ENCODE measurements at places on chromosomes 1 and 21.

- DNase-seq = no peak
These were observed 50.3 kb upstream of the TARBP1 start for GRCh38 chr1:234529095-234529949.

GRCh38 chr1:36211841-36212240, 12.4 kb upstream of the THRAP3 start:
- no peak for DNase-seq

DNA sequence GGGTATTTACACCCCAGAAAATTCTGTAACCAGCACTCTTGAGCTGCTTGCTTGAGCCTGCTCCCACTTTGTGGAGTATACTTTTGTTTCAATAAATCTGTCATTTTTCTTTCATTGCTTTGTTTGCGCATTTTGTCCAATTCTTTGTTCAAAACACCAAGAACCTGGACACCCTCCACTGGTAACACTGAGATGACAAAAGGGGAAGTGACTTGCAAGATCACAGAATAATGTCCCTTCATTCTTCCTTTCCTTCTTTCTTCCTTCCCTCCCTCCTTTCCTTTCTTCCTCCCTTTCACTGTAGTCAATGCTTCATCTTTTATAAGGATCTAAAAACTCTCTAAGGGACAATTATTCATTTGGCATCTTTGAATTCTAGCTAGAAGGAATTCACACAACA, 134.5 kb upstream of the MAP1LC3C start:
- DNase-seq = no peak

DNA sequence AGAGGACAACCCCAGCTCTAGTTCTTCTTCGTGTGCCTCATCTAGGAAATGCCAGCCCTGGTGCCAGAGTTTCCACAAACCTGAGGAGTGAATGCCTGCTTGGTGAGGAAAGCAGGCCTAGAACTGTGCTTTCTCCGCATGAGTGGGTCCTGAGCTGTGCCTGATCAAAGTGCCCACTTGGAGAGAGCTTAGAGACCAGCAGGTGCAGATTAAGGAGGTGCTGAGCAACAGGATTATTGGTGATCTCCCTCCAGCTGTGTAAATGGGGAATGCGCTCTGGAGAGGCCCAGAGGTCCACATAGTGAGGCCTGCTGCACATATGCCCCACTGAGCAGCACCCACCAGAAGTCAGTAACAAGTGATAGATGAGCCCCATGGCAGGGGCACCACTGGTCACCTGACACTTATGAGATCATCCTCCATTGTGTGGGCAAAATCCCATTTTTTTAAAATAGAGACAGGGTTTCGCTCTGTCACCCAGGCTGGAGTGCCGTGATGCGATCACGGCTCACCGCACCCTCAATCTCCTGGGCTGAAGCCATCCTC, 127.2 kb upstream of the ZC3H12A start:
- no peak for DNase-seq

GRCh38 chr1:39928809-39929587, 25.9 kb upstream of the MFSD2A start:
- no peak for DNase-seq

- DNase-seq = peak; percentile 62
These were observed 46.7 kb downstream of the GALNT2 start for GRCh38 chr1:230113593-230114236.

DNA sequence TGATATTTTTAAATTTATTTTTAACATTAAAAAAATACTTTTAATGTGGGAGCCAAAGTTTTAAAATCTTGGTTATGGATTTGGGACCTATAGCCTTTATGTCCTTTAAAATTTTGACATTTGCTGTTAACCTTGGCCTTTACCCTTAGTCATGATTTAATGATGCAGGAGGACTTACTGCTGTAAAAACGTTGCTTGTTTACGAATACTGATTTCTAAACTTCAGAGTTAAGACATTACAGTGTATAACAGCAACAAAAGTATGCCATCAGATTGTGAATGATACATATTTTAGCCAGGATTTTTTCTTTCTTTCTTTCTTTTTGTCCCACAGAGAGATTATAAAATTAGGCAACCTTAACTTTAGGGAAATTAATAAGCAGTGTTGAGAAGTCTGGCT, 8.9 kb downstream of the RBM15 start:
- no peak for DNase-seq

GRCh38 chr1:8523666-8524206, 205.8 kb downstream of the SLC45A1 start:
- no peak for DNase-seq

DNA sequence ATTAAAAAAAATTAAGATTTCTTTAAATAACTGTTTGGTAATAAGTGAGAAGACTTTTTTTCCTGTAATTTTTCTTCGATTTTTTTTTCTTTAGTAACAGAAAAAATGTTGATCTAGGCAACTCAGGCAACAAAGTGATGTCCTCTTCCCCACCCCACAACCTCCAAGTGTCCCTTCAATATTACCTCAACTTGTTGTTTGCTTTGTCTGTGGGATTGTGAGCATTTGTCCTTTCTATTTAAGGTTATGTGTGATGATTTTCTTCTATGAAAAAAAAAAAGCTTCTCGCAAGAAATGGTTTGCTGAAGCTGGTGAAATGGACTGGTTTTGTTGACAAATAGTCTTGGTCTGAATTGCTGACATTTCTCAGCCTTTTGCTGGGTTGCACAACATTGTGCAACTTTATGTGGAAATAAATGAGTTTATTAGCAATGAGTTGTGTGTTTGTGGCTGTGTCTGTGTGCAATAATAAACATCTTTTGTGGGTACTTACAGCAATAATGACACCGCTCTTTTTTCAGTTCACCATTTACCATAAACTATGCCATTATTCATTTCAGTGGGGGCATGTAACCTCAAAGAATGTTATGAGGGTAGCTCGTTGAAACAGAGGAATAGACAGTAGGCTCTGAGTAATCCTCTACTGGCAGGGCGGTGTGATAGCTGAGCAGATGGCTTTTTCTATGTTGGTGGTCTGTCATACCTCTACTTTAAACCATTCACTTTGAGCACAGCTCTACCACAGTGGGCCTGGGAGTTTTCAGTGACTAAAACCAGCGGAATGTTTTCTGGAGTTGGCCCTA, 218.4 kb downstream of the HLX start:
- peak; percentile 100 for DNase-seq

DNA sequence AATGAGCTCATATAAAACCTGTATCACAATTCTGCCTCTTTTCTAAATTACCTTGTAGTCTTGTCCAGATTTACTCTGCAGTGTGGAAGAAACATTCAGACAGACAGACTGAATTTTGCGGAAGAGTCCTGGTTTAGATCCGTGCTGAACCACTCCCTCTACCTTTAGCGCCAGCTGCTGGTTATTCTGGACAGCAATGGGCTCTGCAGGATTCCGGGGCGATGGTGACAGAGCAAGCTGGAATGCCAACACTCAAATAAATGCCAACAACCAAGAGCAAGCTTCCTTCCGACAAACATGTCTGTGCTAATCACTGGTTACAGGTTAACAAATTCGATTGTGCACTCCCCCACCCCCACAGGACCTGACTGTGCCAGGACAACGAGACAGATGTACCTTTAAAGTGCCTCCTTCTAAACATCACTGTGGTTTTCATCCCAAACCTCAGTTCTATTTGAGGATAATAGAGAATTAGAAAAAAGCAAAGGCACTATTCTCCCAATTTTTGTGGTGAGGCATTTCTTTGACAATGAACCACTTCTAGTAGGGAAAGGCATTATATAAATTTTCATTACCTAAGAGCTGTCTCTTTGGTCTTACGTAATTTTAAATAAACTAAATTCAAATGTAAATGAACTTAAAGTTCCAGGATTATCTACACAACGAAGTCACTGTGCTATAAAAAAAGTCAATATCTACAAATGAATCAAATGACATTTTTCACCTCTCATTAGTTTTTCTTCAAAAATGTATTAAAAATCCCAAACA, 90.4 kb downstream of the INTS7 start:
- no peak for DNase-seq

GRCh38 chr1:242738702-242739645, 214.5 kb upstream of the PLD5 start:
- DNase-seq = no peak

- DNase-seq = no peak
These were observed 91.1 kb downstream of the USP25 start for GRCh38 chr21:15820852-15821379.

DNA sequence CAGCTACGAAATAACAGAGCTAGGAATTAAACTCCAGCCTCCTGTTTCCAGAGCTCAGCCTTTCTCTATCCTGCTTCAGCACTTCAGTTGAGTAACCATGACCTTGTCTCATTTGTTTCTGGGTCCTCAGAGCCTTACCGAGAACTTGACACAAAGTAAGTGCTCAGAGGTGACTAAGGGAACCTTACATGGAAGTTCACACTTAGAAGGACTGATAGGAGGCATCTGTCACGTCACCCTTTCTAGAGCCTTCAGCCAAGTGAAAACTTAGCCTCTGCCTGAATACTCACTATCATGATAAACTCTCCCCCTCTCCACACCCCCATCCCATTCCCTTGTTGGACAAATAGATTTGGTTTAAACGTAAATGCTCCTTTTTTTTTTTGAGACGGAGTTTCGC, 9.8 kb upstream of the LUZP1 start:
- DNase-seq = no peak

GRCh38 chr1:169563650-169564049, 22.6 kb downstream of the F5 start:
- DNase-seq = no peak

- DNase-seq = no peak
These were observed 23.8 kb upstream of the SLC22A15 start for GRCh38 chr1:115952547-115952946.

DNA sequence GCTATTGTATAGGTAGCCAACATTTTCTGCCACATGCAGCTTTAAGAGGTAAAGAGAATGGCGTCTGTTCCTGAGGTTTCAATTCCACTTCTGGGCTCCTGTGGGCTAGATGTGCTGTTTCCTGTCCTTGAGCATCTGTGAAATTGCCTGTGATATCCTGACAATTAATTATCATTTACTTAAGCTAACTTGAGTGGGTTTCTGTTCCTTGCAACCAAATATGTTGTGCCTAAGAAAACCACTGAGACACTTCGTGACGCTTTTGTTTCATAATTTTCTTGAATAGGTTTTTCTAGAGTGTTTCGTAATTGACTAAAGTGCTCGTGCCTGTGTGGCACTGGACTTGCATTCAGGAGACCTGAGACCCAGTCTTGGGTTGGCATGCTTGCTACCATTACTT, 127.3 kb upstream of the POU3F1 start:
- DNase-seq = no peak

DNA sequence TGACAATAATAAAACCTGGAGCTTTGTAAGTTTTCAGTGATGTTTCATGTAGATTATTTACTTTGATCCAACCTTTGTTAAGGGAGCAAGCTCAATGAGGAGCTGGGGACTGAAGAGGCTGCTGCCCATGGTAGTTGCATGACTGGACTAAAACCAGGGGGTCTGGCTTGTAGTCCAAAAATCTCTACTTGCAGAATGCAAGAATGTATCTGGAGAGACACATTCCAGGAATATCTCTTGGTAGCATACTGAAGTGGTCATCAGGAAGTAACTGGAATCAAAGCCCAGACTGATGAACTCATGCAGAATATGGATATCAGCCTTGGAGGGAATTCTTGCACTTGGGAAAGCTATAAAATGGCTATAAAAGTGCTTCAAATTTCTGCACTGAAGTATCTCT, 5.8 kb upstream of the KIAA0040 start:
- DNase-seq = no peak

- DNase-seq = peak; percentile 72
These were observed 4.7 kb downstream of the LAX1 start for GRCh38 chr1:203769505-203770343.

DNA sequence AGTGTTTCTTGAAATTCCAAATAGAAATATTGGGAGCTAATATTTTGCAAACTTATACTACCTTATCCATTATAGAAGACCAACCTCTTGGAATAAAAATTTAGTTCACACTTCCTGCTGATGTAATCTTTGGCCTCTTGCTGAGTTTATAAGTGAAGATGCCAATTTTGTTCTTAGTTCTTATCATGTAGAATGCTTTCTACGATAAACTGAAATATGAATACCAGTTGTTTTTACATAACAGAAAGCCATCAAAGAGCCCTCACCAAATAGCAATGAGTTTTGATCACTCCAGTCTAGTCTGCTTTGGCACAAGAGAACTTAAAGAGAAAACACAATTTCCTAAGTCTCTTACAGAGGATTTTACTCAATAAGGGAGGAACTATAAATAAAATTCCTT, 89.5 kb downstream of the DENND1B start:
- no peak for DNase-seq

DNA sequence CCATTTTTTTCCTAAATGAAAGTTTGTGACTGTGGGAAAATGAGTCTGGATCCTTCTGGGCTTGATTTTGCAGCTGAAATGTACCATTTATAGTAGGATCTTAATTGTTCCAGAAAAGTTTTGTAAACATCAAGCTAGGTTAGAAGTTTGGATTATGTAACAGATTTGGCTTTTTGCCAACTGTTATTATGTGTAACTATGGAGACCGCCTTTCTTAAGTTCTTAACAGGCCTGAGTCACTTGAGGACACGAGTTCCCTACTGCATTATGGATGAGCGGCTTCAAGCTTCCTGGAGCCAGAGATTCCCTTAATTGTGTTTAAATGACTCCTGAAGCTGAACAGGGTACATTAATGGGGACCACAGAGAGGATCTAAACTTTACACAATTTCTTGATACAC, 22.2 kb downstream of the SLC25A33 start:
- peak; percentile 82 for DNase-seq
